Aorta (tissue), 5 donors: ENCODE measurements at places on chromosomes 11 and 22. TPM values are rescaled to one million over a fixed set of nuclear protein-coding genes. Genes with fewer than 3 reads are reported as not detected.
A peak's percentile ranks its signal among the peaks of the same experiment; 100 is the strongest.

GRCh38 chr11:15890031-15890713, 466.2 kb downstream of the SOX6 start:
- H3K4me1 ChIP-seq: no peaks in the 10 kb centered on the region
- no peak overlapping the region for H3K4me3 ChIP-seq
- no peak overlapping the region for H3K27ac ChIP-seq
- DNase-seq: no peak
- no peaks in the 10 kb centered on the region for H3K27me3 ChIP-seq
- no peaks in the 10 kb centered on the region for H3K36me3 ChIP-seq

- no peaks in the 10 kb centered on the region for H3K4me1 ChIP-seq
- DNase-seq: no peak
- H3K36me3 ChIP-seq: no peaks in the 10 kb centered on the region
- H3K27ac ChIP-seq: no peak overlapping the region
- H3K4me3 ChIP-seq: no peak overlapping the region
Measured at GRCh38 chr11:59901306-59901705, 22.7 kb downstream of the OOSP3 start.

- H3K36me3 ChIP-seq: no peaks in the 10 kb centered on the region
- H3K4me1 ChIP-seq: no peaks in the 10 kb centered on the region
- H3K27ac ChIP-seq: no peak overlapping the region
- H3K4me3 ChIP-seq: no peak overlapping the region
- H3K27me3 ChIP-seq: no peaks in the 10 kb centered on the region
- DNase-seq: no peak
Measured at GRCh38 chr11:28346209-28346608, 238.0 kb downstream of the METTL15 start.

DNA sequence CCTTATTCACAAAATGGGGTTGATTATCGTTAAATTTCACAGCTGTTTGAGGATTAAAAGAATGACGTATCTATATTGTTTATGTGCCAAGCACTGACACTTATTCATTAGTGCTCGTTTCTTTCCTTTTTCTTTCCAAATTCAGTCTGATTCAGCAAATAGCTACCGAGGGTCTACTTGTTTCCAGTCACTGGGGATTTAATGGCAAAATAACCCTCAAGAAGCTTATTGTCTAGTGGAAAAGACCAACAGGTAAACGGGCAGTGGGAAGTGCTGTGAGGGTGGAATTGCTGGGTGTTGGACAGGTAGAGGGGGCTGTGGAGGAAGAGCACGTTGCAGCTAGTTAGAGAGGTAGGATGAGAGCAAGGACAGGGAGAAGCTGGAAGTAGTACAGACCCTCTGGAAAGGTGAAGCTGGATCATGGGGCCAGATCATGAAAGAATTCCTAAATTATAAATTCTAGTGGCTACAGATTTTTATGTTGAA, 48.3 kb upstream of the BIRC3 start:
- no peak overlapping the region for H3K27ac ChIP-seq
- peak overlapping the region; percentile 62 for H3K4me3 ChIP-seq
- DNase-seq: no peak
- H3K27me3 ChIP-seq: no peaks in the 10 kb centered on the region
- peaks cover 3% of the 10 kb centered on the region for H3K4me1 ChIP-seq
- H3K36me3 ChIP-seq: no peaks in the 10 kb centered on the region

Gene PRR33
- total RNA-seq: not detected

Gene HEPN1
- 0.51 TPM for total RNA-seq
